ENCODE measurements at places on chromosomes 12 and 14.

DNA sequence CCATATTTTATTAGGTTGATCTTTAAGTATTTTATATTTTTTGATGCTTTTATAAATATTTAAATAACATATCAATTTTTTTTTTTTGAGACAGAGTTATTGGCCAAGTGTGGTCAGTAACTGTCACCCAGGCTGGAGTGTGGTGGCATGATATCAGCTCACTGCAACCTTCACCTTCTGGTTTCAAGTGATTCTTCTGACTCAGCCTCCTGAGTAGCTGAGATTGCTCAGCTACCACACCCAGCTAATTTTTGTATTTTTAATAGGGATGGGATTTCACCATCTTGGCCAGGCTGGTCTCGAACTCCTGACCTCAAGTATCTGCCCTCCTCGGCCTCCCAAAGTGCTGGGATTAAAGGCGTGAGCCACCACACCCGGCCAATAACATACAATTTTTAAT is 71.1 kb downstream of the FUT8 start:
- DNase-seq = no peak

DNA sequence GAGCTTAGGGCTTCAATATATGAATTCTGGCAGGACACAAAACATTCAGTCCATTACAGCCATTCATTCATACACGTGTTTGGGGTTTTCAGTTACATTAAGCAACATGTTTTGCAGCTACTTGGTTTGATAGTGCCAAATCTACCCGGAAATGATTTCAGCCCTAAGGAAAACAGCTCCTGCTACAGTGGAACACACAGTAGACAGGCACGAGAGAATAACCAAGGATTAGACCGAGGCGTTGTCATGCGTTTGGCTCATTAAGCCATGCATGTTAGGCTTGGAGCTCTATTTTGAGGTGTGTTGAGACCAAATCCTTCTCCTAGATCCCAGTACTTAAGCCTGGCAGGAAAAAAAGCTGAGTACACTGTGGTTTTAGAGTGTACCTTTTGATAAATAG is 177.4 kb downstream of the PRKCH start:
- DNase-seq = no peak

- DNase-seq = no peak
Measured at GRCh38 chr12:131643631-131644452, 67.0 kb upstream of the SFSWAP start.

DNA sequence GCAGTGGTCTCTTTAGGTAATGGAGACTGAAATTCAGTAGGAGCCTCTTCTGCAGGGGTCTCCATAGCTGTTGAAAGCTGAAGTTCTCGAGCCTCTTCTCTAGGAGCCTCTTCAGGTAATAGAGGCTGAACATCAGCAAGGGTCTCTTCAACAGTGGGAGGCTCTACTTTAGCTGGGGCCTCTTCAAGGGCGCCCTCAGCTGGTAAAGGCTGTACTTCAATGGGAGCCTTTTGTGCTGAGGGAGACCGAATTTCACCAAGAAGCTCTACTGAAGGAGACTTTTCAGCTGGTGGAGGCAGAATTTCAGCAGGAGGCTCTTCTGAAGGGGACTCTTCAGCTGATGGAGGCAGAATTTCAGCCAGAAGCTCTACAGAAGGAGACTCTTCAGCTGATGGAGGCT is 1.5 kb downstream of the FSCB start:
- DNase-seq = no peak

DNA sequence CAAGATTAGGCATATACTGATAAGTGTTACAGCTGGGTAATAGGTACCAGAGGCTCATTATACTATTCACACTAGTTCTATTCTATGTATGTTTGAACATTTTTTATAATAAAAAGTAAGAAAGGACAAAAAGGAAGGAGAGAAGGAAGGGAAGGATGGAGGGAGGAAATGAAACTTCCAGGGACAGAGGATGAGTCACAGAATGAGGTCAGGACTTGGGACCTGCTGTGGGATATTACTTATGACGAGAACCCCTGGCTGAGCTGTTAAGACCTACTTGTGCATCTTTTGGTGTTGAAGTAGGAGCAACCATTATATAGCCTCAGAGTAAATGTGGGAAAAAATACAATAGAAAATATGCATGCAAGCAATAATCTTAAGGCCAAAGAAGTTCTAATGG is 16.7 kb upstream of the TMEM260 start:
- no peak for DNase-seq

DNA sequence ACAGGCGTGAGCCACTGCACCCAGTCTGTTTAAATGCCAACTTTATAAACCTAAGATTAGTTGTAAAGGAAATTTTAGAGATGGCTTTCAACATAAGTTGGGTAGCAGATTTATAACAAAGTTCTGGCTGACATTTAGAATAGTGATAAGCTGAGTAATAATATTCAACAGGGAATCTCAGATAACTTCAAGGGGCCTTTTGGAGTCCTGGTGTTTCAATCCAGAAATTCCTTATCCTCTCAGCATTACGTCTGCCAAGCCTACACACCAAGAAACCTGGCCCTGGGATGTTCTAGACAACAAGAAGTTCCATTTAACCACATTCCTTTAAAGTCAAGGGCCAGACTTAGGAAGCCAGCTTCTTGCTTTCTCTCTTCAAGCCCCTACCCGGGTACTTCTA is 59.5 kb upstream of the DYRK2 start:
- no peak for DNase-seq

DNA sequence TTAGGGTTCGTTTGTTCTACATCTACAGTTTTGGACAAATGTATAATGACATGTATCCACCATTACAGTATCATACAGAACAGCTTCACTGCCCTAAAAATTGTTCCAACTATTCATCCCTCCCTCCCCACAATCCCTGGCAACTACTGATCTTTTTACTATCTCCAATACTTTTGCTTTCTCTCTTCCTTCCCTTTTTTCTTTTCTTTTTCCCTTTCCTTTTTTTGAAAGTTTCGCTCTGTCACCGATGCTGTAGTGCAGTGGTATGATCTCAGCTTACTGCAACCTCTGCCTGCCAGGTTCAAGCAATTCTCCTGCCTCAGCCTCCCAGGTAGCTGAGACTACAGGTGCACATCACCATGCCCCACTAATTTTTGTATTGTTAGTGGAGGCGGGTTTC is 2.6 kb upstream of the ACOT4 start:
- no peak for DNase-seq

DNA sequence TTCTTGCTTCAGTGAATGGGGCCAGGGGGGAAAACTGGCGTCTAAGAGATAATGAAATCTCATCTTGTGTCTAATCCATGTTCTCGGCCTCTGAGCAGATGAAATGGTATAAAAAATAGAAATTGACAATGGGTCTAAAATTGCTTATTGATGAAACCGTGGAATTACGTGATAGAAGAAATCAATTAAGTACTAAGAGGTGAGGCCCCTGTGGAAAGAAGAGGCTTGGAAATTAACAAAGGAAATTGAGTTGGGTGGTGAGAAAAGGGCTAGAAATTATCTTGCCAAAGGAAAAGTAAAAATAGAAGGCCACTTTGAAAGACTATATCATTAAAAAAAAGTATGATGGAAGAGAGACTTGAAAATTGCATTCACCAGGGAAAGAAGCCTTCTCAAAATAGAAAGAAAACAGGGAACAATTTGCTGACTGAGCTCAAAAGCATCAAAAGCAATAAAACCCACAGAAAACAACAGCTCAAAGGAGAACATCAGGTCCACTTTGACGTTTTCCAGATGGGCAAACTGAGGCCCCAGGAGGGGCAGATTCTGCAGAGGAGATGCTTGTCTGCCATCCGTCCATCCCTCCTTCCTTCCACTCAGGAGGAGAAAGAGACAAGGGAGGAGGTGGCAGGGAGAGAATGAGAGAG is 226.1 kb upstream of the RTL1 start:
- DNase-seq = no peak

Measured in stimulated activated CD4-positive, alpha-beta T cell treated with anti-CD3 and anti-CD28 coated beads, Interleukin-15, amount 100 ng/mL, for 24 hours (primary cell).